ENCODE measurements at places on chromosomes 3 and 15.

DNA sequence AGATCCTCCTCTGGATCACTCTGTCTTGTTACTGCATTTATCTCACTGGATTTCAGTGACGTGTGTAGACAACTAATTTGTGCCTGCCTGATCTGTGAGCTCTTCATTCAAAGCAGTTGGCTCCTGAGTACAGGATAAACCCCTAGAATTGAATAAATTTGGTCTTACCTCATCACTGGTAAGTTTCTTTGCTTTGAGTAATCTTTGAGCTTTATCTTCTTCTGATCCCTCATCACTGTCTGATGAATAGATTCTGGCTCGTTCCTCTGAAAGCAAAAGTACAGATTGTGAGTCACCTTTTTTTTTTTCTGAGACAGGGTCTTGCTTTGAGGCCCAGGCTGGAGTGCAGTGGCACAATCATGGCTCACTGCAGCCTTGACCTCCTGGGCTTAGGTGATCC lies 24.5 kb downstream of the LEO1 start:
- no peak for DNase-seq

DNA sequence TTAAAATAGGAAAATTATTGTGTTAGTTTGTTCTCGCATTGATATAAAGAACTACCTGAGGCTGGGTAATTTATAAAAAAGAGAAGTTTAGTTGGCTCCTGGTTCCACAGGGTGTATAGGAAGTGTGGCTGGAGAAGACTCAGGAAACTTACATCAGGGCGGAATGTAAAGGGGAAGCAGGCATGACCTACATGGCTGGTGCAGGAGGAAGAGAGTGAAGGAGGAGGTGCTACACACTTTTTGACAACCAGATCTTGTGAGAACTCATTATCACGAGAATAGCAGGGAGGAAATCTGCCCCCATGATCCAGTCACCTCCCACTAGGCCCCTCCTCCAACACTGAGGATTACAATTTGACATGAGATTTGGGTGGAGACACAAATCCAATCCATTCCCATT lies 490.7 kb downstream of the RBMS3 start:
- DNase-seq, result no peak

DNA sequence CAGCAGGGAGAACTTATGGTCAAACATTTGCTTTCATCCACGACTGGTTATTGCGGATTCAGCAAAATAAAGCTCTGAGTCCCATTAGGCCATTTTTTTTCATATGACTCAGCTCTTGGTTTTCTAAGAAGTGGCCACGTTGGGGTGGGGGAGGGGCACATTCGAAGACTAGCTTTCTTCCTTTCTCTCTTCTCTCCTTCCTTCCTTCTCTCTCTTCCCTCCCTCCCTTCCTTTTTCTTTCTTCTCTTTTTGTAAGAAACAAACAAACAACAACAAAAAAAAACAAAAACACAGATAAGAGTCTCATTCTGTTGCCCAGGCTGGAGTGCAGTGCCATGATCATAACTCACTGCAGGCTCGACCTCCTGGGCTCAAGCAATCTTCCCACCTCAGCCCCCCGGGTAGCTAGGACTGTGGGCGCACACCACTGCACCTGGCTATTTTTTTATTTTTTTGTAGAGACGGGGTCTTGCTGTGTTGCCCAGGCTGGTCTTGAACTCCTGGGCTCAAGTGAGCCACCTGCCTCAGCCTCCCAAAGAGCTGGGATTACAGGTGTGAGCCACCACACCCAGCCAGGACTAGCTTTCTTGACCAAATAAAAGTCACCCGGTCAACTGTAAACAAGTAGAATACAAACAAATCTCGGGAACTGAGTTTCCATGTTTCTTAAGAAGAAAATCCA lies 41.6 kb downstream of the ABCC5 start:
- DNase-seq, result no peak

- DNase-seq, result no peak
These were observed 665.9 kb downstream of the SQOR start for GRCh38 chr15:46300716-46301115.

- DNase-seq, result no peak
These were observed 163.6 kb upstream of the NDN start for GRCh38 chr15:23850666-23851065.

DNA sequence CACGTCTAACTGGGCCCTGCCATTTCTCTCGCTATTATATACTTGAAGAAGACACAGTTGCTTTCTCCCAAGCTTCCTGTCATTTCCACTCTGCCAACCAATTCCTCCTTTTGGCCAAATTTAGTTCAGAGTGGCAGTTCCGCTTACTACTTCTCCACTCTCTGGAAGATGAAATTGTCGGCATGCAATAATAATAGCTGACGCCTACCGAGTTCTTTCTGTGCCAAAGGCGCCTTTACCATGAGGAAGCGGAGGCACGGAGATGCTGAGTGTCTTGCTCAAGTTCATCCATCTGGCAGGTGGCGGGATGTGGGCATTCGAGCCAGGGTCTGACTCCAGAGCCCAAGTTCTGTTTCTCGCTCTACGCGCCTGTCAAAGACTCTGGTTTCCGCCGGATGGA lies 14.6 kb upstream of the NRROS start:
- DNase-seq, result no peak

DNA sequence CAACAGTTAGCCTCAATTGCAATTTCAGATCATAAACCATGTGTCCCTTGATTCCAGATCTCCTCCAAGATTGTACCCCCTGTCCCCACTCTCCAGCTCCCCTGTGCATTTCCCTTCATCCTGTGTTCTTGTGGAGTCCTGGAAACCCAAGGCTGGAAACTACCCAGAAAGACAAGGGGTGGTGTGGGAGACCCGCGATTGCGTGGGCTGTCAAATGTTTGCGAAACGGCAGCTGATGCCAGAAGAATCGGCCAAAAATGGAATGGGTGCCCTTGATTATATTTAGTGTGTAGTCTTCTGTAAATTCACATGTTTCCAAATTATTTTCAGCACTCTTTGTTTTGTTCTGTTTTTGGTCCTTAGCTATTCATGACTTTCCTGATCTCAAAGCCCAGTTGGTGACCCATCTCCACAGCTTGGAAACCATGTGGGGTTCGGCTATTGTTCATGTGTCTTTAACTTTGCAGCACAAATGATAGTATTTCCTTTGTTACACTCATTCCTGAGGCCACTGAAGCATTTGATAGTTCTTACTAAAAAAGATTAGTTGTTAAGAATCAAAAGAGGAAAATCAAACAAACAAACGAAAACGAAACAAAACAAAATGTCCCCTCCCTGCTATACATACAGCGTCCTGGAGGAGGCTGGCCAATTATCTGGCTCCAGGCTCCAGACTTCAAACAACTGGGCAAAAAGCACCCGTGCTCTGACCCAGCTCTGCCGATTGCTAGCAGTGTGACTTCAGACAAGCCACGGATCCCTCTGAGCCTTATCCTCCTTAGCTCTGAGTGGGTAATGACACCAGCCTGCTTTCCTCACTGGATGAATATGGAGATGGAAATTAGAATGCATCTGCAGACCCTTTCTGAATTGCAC lies 120.9 kb downstream of the CACNA2D3 start:
- DNase-seq, result no peak

DNA sequence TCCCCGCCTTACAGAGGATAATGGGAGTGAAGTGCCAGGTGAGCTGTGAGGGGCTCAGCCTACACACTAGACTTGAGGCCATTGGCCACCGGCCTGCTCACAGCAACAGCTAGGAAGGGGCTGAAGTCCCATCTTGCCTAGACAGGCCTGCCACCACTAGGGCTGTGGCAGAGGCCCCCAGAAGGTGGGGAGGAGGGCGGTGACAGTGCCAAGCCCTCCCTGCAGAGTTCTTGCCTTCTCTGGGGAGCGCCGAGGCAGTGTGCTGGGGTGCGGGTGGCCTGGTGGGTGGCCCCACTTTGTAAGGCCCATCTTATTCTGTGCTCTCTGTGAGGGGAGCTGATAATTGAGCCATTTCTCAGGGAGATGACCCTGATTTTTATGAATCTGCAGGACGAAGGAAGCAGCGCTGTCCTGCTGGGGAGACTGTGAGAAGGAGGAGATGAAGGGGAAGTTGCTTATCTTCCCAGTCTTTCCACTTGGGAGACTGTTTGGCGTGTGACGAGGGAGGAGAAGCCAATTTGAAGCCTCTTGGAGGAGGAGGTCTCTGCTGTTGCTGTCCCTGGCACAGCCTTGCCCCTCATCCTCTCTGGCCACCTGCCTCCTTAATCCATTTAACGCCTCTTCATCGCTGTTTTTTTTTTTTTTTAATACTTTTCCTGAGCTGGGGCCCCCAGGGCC lies 104.3 kb downstream of the LINGO1 start:
- no peak for DNase-seq

Data from GM13976 (cell line).